ENCODE measurements at places on chromosomes 4 and X. TPM values are rescaled to one million over a fixed set of nuclear protein-coding genes. Genes with fewer than 3 reads are reported as not detected.

DNA sequence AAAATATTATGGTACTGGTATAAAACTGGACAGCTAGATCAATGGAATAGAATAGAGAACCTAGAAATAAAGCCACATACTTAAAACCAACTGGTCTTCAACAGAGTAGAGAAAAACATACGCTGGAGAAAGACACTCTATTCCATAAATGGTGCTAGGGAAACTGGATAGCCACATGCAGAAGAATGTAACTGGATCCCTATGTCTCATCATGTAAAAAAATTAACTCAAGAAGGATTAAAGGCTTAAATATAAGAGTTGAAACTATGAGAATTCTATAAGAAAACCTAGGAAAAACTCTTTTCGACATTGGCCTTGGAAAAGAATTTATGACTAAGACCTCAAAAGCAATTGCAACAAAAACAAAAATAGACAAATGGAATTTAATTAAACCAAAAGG is 114.6 kb downstream of the PCDH18 start:
- no peak for DNase-seq

DNA sequence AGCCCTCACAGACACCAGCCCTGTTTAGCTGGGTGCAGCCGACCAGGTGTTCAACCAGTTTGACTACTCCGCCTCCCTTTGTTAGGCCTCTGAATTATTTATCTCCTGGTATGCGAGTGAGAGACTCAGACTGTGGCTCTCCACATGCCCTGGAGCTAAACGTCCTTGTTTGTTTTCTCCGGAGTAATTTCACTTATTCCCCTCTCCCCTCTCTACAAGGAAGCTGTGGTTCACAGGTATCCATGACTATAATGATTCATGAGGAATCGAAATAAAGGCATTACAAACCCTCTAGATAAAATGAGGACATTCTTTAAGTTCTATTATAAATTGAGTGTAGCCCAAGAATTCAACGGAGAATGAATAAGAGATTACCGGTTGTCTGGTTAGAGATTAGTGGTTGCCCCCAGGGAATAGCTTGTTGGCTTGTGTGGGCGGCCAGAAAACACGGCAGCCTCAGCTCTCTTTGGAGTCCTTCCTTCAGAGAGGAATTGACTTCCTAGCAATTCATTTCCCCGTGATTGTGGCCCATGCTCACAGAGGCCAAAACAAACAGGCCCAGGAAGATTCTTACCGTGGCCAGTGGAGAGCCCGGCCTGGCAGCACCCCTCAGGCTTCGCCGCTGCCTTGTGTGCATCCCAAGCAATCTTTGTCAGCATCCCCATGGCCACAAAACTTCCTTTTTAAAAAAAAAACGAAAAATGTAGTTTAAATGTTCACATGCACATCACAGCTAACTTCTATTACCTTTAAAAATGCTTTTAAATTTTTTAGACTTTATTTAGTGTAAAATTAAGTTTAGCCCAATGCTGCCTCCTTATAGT is 60.2 kb upstream of the CBR4 start:
- DNase-seq, result peak; percentile 96

GRCh38 chrX:72094894-72095293 is 36.8 kb downstream of the RTL5 start:
- no peak for DNase-seq

OTC gene
- not detected for total RNA-seq

METTL14 gene
- 21.9 TPM for total RNA-seq
